ENCODE measurements at places on chromosomes 5 and 9. TPM values are rescaled to one million over a fixed set of nuclear protein-coding genes. Genes with fewer than 3 reads are reported as not detected.

DNA sequence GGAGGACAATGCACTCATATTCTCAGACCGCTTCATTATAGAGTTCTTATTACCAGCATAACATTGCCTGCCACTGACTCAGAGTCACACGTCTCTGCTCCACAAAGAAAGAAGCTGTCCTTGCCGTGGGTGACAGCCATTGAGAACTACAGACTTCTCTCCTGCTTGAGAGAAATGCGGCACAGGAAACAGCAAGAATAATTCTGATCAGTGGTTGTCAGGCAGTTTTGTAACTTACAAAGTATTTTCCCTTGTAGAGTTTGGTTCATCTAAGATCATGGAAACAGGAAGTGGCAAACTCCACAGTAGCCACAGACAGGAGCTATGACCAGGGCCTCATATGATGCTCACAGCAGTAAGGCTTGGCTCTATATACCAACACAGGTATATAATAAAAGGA is 47.0 kb downstream of the KCNV2 start:
- no peaks in the 10 kb centered on the region for H3K36me3 ChIP-seq
- H3K27me3 ChIP-seq = no peaks in the 10 kb centered on the region
- no peak overlapping the region for H3K4me3 ChIP-seq

- H3K4me1 ChIP-seq = no peaks in the 10 kb centered on the region
- DNase-seq = no peak
- H3K36me3 ChIP-seq = no peaks in the 10 kb centered on the region
- no peak overlapping the region for H3K4me3 ChIP-seq
These were observed 213.3 kb downstream of the TSSK1B start for GRCh38 chr5:113221294-113222176.

GRCh38 chr9:122080986-122081385 is 12.1 kb downstream of the TTLL11 start:
- no peaks in the 10 kb centered on the region for H3K4me1 ChIP-seq
- no peak for DNase-seq
- no peaks in the 10 kb centered on the region for H3K27me3 ChIP-seq
- no peak overlapping the region for H3K27ac ChIP-seq
- H3K4me3 ChIP-seq = no peak overlapping the region
- H3K36me3 ChIP-seq = no peaks in the 10 kb centered on the region

- no peaks in the 10 kb centered on the region for H3K4me1 ChIP-seq
- DNase-seq = no peak
- no peak overlapping the region for H3K4me3 ChIP-seq
- H3K36me3 ChIP-seq = no peaks in the 10 kb centered on the region
- no peak overlapping the region for H3K27ac ChIP-seq
These were observed 888.8 kb downstream of the CDH18 start for GRCh38 chr5:19099195-19099594.

Gene LCN15
- total RNA-seq = not detected

Gene AOPEP
- 54.8 TPM for total RNA-seq

Gene OCLN
- total RNA-seq = 57.2 TPM
